ENCODE measurements at places on chromosomes 1 and 21.

- DNase-seq, result peak; percentile 86
These were observed 794 bp upstream of the FAM76A start for GRCh38 chr1:27724961-27725373.

- DNase-seq, result no peak
These were observed 15.8 kb downstream of the SLC45A3 start for GRCh38 chr1:205664399-205665017.

- no peak for DNase-seq
These were observed 80.6 kb downstream of the CENPF start for GRCh38 chr1:214683621-214684020.

DNA sequence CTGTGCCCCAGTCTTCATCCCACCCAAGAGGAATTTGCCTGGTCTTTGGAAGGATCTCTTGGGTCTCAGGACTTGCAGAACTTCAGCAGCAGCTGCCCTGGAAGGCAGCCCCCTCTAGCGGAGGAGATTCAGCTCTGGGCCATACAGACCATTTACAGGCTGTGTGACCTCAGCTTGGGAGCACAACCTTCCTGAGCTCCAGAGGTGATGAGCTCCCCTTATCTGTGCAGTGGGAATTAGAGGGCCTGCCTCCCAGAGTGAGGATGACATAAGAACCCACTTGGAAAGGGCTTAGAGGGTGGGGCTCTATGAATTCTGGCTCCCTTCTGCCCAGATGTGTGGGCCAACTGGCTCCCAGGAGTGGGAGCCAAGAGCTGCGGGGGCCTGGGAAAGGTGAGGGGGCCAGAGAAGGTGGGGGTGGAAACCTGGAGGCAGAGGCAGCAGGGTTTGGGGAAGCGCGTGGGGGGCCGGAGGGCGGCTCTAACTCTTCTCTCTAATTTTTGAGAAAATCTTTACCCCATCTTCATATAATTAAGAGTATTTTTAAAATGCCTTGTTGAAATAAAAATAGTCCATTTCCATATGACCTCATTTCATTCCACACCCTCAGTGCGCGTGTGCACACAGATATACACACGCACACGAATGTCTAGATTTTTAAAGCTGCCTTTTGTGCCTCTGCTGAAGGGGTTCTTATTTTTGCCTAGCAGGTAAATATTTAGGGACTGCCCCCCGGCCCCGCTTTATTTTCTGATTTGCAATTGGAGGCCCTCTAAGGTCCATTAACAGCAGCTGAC, 21.5 kb downstream of the EPHB2 start:
- no peak for DNase-seq

DNA sequence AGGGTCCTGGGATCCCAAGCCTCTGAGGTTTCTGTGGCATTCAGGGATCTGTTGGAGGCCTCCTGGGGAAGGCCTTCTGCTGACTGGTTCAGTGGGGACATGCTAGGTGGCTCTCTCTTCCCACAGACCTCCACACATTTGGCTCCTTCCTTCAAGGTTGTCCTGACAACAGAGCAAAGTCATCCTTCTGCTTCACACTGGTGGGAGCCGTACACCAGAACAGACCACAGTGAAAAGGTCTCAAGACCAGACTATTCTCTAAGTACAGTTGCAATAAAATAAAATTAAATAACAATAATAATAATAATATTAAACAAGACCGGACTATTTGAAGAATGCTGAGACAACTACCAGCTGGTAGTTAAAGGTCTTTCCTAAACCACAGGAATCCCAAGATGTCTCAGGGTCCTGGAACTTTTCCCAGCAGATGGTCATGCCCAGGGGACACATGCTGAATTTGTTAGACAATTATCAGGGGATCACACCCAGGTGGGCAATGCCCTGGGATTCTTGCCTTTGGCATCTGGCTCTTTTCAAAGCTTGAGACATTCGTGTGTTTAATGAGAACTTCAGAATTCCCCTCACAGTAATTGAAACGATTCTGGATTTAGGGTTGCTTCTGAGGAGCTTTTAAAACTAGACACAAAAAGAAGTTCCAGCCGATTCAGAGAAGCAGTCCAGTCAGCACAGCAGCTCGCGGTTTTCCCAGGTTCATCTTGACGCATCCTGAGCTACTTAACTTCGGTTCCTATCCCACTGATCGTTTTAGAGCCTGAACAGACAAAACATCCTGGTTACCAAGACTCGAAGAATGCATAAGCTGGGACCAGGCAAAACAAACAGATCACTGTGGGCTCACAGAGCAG, 22.9 kb downstream of the HTR1D start:
- no peak for DNase-seq

- DNase-seq, result no peak
These were observed 25.0 kb upstream of the DDX59 start for GRCh38 chr1:200694738-200695137.

GRCh38 chr1:244112041-244112440, 61.0 kb downstream of the ZBTB18 start:
- no peak for DNase-seq

Measured in NCI-H146 (cell line).